Anterior cingulate cortex (tissue), 58 donors: ENCODE measurements at places on chromosomes 11 and 22.

DNA sequence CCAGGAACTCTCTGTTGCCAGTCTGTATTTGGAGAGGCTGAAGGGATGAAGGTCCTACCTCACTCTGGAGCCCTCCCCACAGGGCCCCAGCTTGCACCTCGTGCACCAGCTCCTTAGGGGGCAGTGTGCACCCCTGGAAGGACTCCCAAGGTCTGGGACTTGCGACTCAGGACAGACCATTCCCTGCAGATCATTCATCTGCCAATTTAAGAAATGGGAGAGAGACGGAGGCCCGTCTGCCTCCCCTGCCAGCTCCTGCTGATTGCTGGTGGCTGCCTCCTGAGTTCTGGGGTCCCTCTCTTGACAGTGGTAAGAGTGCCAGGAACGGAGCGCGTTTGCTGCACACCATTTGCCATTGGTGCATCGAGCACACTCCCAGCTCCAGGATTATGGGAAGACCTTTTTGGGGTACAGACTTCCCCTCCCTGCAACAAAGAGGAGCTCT, 27.4 kb upstream of the MALAT1 start:
- DNase-seq = peak; percentile 35

DNA sequence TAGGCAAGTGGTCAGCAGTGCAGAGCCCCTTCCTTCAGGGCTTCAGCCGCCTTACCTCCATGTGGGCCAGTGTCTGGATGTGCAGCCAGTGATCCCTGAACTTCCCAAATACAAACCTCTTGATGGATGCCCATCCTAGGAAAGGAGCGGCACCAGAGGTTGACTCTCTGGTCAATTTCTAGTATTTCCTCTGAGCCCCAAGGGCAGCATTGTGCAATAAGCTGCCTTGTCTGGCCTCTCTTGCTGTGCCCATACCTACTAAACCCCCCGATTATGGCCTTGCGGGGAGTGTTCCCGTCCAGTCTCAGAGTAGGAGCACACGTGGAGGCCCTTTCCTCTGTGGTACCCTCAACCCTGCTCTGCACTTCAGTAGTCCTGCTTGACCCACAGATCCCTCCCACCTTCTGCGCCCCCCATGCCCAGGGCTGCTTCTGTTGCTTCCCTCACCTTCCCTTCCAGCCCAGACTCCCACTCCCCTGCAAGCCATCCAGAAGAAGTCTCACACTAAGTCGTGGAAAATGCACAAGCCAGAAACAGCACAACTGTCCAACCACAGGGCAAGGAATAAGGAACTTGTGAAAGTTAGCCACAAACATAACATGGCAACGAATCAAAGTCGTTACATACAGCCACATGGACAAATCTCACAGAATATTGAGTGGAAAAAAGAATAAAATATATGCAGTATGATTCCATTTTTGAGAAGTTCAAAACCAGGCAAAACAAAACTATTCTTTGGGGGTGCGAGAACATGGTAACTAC, 39.6 kb upstream of the HORMAD2 start:
- DNase-seq = no peak

GRCh38 chr22:36870250-36870649, 9.4 kb downstream of the NCF4 start:
- DNase-seq = no peak

DNA sequence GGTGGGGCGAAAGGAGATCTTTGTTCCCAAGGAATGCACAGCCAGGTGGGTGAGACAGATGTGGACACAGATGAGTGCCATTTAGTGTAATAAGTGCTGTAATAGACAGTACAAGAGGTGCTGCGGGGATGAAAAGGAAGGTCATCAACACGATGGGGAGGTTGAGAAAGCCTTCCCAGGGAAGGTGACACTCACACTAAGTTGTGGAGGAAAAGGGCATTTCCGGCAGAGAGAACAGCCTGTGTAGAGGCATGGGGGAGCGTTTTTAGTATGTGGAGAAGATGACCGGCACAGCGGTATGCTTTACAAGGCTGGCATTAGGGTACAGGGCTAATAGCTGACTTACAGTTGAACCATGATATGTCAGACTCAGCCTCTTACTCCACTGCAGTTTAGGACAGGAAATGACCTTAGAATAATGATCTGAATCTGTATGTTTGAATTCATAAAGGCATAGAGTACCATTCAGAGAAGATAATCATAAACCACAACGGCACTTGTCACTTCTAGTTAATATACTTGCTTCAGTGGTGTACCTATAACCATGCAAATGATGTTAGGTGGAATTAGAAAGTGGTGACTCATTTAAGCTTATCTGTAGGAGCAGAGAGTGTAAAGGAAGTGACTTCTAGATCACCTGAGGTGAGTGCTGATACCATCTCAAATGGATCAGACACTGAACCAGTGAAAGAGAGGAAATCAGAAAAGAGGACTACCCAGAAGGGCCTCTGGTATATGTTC, 60.6 kb downstream of the FAM83F start:
- DNase-seq = no peak

DNA sequence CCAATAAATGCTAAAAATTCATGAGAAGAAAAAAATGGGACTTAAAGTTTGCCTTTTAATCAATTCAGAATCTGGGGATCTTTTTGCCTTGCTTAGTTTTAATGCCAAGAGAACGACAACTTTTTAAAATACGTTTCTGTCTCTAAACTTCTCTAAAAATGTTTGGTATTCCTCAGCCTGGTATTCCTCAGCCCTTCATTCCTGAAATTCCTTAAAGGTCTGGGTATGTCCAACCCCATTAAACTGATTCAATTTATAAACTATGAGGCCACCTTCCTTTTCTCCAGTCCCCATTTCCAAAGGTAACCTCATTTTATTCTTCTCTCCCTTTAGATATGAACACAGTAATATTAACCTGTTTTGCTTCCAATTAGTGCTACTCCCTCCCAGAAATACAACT, 16.6 kb downstream of the POLA2 start:
- DNase-seq = no peak

- DNase-seq = no peak
Observed at GRCh38 chr22:39215070-39215396, 29.7 kb downstream of the PDGFB start.
